ENCODE measurements at places on chromosomes 3 and 15. TPM values are rescaled to one million over a fixed set of nuclear protein-coding genes. Genes with fewer than 3 reads are reported as not detected.

The PLOD2 gene
- total RNA-seq: 99.5 TPM

The FBXO22 gene
- total RNA-seq: 20.0 TPM

- H3K36me3 ChIP-seq: no peaks in the 10 kb centered on the region
- H3K27me3 ChIP-seq: no peaks in the 10 kb centered on the region
- no peak for DNase-seq
- no peak overlapping the region for H3K4me3 ChIP-seq
- H3K27ac ChIP-seq: no peak overlapping the region
Observed at GRCh38 chr3:140911822-140912221, 29.8 kb upstream of the SLC25A36 start.

The NOX5 gene
- total RNA-seq: 0.29 TPM

- no peak for DNase-seq
- no peak overlapping the region for H3K27ac ChIP-seq
- no peaks in the 10 kb centered on the region for H3K36me3 ChIP-seq
- no peak overlapping the region for H3K4me3 ChIP-seq
- H3K4me1 ChIP-seq: peaks cover 5% of the 10 kb centered on the region
Observed at GRCh38 chr3:123672429-123673146, 87.7 kb upstream of the HACD2 start.

- no peak overlapping the region for H3K27ac ChIP-seq
- no peaks in the 10 kb centered on the region for H3K4me1 ChIP-seq
- no peak for DNase-seq
- no peaks in the 10 kb centered on the region for H3K36me3 ChIP-seq
- no peaks in the 10 kb centered on the region for H3K27me3 ChIP-seq
- no peak overlapping the region for H3K4me3 ChIP-seq
Observed at GRCh38 chr3:5428607-5429516, 241.4 kb downstream of the EDEM1 start.

Measured in stomach (tissue), 19 donors.